ENCODE measurements at places on chromosomes 12 and 14. TPM values are rescaled to one million over a fixed set of nuclear protein-coding genes. Genes with fewer than 3 reads are reported as not detected.

TCL1B gene
- not detected for total RNA-seq

DNA sequence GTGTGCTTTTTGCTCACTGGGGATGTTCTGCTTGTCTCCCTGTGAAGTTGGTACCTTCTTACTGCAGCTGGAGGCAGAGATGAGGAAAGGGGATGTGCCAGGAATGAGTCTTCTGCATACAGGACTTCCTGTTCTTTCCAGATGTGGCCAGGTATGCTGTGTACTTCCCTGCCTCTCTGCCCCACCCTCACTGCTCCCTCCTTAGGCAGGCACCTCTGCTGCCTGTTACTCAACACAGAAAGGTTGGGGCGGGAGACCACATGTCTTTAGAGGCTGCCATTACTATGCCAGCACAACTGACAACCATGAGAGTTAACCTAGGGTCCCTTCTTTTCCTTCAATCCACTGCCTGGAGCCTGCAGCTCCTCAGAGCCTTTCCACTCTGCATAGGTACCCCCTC is 2.0 kb upstream of the OAS3 start:
- no peak for DNase-seq

DNA sequence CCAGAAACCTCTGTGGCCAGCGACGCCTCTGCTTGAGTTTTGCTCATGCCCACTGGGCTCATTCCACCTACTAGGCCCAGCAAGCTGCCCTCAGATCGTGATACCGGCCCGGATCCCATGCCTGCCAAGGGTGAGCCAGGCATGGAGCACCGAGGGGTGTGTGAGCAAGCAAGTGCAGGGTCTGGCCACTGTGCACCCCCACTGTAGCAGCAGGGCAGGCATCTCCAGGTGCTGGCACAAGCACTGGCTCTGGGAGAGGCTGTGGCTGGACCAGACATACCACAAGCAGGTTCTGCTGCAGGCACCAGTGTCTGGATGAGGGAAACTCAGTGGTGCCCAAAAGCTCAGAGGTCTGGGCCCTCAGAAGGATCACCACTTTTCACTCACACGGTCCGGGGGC is 20.6 kb downstream of the FAM186A start:
- no peak for DNase-seq

DNA sequence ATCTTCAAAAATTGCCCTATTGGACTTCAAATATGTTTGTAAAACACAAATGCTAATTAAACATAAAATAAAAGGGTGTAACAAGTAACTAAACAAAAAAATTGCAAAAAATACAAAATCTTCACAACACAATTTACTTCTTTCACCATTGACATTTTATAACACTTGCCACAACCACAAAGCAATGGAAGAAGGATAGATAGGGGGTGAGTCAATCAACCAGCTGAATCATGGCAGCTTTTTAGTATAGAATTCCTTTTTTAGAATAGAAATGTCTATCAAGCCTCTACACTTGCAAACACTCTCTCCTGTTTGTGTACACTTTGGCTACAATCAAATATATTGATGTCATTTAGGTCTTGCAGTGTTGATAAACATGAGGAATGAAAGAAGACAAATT is 232.7 kb downstream of the SLC16A7 start:
- DNase-seq: no peak
